ENCODE measurements at places on chromosomes 2 and 18.

GRCh38 chr2:189300916-189301315 is 121.4 kb upstream of the COL5A2 start:
- DNase-seq: no peak

DNA sequence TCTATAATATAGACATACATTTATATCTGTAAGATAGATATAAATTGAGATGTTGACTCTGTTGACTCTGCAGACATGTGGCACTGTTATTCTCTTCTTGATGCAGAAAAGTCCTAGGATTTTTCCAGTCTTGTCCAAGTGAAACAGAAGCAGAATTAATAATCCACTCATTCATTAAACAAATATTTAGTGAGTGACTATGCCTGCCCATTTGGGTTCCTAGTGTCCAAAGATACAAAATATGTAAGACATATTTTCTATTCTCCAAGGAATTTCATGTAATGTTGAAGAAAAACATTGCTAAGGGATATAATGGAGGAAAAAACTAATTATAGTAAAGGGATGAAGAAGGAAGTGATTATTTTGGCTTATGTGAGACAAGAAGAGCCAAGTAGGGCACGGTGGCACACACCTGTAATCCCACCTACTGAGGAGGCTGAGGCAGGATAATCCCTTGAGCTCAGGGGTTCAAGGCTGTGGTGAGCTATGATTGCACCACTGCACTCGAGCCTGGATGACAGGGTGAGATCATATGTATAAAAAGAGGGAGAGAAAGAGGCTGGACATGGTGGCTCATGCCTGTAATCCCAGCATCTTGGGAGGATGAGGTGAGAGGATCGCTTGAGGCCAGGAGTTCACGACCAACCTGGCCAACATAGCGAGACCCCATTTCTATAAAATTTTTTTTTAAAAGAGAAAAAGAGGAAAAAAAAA is 19.9 kb upstream of the PLEKHH2 start:
- DNase-seq: no peak

DNA sequence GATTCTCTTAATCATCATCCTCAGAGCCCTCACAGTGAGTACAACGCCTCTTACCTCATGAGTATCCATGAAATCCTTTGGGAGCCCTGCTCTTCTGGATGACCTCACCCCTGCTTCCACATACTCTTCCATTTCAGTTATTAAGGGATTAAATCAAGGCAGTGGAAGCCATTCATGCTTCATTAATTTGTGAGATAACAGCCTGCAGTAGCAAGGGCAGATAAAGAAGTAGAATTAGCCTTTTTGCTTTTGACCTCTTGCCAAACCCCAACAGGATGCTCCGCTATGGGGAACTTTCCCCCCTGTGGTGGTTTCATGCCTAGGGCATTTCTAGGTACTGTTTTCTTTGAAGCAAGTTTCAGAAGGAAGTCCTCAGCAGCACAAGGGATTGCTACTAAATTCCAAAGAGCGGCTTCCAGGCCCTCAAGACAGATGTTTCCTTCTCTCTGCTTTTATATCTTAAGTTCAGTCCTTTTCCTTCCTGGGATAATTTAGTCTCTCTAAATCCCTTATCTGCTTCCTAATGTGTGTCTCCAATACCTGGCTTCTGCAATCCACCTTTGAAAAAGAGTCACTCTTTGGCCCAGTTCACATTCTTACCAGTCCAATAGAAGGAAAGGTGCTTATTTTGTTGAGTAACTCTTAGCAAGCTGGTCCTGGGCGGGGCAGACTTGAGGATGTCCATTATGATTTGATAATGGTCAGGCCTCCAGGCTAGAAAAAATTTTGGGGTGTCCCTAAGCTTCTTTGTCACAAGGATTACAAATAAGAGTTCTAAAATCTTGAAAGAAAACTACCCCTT is 76.9 kb downstream of the MYO1B start:
- DNase-seq: peak; percentile 91

GRCh38 chr2:226187156-226187555 is 612.5 kb downstream of the IRS1 start:
- peak; percentile 14 for DNase-seq

DNA sequence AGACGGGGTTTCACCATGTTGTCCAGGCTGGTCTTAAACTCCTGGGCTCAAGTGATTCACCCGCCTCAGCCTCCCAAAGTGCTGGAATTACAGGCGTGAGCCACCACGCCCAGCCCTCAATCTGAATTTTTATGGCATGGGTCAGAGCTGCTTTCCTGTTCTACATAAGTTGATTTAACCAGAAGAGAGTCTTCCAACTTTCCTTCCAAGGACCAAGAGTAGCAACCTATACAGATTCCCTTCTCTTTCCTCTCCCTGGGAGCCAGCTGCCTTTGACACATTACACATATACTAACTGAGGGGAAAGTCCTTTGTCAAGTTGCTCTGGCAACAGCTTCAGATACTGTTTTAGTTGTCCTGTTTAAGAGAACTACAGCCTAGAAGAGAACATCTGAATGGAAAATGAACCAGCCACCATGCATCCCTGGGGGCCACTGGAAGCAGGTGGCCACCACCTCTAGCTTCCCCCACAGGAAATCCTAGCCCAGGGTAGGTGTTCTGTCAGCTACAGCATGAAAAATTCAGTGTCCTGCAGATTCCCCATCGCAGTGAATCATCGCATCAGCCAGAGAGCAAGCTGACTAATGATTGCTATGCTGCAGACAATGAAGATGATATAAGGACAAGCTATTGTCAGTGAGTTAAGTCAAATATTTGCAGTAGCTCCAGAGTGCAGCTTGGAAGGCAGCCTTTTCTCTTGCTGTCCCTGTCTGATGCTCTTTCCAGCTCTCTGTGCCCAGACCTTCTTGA is 62.9 kb downstream of the POMC start:
- peak; percentile 75 for DNase-seq

GRCh38 chr18:1595195-1595594 is 690.5 kb downstream of the ADCYAP1 start:
- no peak for DNase-seq

- no peak for DNase-seq
These were observed 105.0 kb upstream of the MAP3K20 start for GRCh38 chr2:172970660-172971059.

GRCh38 chr2:127581050-127581345 is 45.5 kb downstream of the MYO7B start:
- DNase-seq: no peak

Data from EL (cell line).